Stimulated activated CD4-positive, alpha-beta T cell treated with anti-CD3 and anti-CD28 coated beads, Interleukin-1b, Interleukin-23, amount 100 ng/mL, for 24 hours (primary cell): ENCODE measurements at places on chromosomes 3 and 15.

GRCh38 chr3:62990704-62991413, 115.6 kb upstream of the CADPS start:
- DNase-seq, result no peak

GRCh38 chr15:56320861-56321260, 44.4 kb upstream of the TEX9 start:
- no peak for DNase-seq

DNA sequence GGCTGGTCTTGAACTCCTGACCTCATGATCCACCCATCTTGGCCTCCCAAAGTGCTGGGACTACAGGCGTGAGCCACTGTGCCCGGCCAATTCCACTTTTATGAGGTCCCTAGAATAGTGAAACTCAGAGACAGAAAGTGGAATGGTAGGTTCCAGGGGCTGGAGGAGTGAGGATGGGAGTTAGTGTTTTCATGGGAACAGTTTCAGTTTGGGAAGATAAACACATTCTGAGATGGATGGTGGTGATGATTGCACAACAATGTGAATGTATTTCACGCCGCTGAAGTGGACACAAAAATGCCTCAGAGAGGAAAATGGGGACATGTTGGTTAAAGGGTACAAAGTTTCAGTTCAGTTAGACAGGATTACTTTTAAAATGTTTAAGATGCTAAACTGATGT, 22.5 kb upstream of the HDAC11 start:
- no peak for DNase-seq

- DNase-seq, result no peak
Measured at GRCh38 chr3:32913790-32914446, 37.5 kb upstream of the CCR4 start.

DNA sequence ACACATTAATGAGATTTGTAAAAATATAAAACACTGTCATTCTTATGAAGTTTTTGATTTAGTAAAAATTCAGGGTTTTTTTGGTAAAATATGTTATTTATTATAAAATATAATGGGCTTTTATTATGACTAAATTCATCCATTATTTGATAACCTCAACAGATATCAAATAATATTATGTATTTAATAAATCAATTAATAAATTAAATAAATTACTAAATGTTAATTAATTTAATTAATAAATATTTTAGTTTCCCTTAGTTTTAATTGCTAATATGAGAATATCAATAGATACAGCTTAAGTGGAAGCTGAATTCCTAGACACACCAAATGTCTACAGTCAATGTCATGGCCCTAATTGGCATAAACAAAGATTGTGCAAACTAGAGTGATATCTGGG, 82.3 kb upstream of the DGKG start:
- no peak for DNase-seq

GRCh38 chr15:41585127-41586047, 26.4 kb downstream of the TYRO3 start:
- DNase-seq, result peak; percentile 20

DNA sequence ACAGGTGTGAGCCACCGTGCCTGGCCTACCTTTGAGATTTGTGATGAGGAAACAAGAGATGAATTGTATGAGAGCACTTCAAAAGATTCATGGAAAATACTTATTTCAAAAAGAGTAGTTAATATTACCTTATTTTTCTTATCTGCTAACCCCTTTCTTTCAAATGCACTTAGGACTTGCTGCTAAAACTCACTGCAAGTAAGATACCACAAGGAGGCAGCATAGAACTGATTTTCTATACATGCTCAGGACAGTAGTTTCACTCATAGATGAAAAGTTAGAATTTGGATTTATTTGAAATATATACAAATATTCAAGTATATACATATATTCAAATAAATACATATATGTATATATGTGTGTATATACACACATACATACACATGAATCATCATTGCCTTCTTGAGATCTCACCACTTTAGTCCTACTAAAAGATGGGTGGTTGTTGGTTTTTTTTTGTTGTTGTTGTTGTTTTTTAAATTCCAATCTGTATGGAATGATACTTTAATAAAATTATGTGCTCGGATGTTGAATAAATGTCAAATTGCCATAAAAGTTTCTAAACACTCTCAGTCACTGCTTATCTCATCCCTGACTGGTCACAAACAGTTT, 2.4 kb downstream of the CCNDBP1 start:
- no peak for DNase-seq

- no peak for DNase-seq
Measured at GRCh38 chr3:140950144-140950543, 8.5 kb downstream of the SLC25A36 start.

DNA sequence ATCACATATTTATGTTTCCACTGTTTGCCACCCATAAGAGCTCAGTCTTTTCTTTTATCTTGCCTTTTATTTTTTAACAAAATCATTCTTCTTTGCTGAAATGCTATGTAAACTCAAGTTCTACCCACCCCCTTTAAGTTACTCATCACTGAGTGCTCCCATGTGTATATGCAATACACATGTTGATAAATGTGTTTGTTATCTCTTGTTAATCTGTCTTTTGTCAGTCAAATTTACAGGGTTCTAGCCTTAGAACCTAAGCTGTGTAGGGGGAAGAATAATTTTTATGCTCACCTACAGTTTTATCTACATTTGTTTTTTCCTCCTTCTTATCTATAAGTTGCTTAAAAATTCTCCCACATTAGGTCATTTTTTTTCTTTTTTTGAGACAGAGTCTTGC, 1195.9 kb downstream of the ROBO2 start:
- DNase-seq, result no peak

DNA sequence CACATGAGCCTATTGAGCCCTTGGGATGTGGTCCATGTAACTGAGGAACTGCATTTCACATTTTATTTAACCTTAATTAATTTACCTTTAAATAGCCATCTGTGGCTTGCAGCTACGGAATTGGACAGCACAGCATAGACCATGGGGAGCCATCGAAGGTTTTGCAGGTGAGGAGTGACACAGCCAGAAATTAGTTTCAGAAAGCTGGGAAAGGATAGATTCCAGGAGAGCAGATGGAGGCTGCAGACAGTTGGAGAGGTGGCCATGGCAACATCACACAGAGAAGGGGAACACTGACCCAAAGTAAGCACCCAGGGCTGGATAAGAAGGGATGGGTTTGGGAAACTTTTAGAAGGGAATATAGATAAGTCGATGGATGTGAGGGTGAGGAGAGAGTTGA, 100.1 kb upstream of the SLC6A11 start:
- no peak for DNase-seq

DNA sequence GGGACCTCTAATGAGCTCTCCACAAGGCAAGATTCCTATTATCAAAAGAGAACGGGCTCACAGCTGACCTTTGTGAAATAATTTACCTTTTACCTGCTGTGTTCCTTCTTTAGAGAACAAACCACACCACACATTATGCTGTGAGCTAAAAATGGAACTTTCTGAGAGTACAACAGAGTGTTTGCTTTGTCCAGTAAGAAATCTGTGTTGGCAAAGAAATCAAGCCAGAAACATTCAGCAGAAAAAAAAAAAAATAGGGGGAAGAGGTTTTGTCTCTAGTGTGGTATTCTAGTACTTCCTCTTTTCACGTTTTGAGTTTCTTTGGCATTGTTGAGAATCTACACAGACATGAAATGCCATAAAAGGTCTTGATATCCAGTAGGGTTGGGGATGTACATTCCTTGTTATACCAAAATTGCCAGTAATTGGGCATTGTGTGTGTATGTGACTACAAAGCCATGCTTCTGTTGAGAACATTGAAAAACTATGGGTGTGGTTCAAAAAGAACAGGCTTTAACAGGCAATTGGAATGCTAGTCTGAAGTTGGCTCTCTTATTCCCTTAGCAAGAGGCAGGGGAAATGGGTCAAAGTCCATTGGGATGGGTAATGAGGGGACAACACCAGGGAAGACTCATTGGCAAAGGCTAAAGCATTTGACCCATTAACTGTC, 273.5 kb downstream of the NEK10 start:
- no peak for DNase-seq

DNA sequence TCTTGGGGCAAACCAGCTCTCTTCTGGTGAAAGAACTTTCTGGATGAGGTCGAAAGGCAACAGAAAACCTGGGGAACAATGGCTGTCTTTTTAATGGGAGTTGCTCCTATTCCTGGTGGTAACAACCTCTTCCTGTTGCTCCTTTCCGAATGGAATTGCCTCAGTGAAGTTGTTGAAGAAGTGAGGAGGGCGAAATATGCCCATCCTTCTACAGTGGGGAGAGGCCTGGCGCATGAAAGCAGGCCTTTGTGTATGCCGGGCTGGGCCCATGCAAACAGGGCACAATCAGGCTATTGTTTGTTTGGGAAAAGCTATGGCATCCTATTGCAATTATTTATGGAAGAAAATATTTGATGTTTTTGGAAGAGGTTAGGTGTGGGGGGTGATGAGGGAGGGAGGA, 166.9 kb downstream of the IGF1R start:
- DNase-seq, result no peak

GRCh38 chr3:169478566-169479313, 184.8 kb downstream of the MECOM start:
- DNase-seq, result no peak

GRCh38 chr15:68924866-68925560, 5.3 kb upstream of the SPESP1 start:
- DNase-seq, result peak; percentile 55

DNA sequence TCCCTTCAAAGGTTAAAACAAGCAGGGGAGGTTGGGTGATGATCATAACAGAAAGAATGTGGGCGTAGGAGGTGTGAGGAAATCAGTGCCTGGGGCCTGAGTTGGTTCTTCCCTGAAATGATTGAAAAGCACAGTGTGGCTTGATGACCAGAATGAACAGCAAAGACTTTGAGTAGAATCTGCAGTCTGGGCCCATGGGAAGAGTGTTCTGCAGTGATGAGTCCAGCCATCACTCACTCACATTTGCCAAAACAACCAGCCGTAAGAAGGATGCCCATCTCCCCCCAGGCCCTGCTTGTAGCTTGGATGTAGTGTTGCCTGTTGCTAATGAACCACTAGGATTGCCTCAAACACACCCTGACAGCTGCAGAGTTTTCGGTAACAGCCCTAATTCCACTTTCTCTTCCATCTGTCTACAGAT, 67.9 kb downstream of the VGLL3 start:
- DNase-seq, result no peak

GRCh38 chr15:66595931-66596545, 30.2 kb upstream of the LCTL start:
- DNase-seq, result no peak
